ENCODE measurements at places on chromosomes 5 and 9. TPM values are rescaled to one million over a fixed set of nuclear protein-coding genes. Genes with fewer than 3 reads are reported as not detected.

DNA sequence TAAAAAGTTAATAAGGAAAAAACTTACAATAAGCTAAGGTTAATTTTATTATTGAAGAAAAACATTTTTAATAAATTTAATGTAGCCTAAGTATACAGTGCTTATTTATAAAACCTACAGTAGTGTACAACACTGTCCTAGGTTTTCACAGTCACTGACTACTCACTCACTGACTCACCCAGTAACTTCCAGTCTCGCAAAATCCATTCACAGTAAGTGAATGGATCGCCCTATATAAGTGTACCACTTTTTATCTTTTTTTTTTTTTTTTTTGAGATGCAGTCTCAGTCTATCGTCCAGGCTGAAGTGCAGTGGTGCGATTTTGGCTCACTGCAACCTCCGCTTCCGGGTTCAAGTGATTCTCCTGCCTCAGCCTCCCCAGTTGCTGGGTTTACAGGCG, 47.7 kb downstream of the FNIP1 start:
- no peaks in the 10 kb centered on the region for H3K36me3 ChIP-seq
- H3K27me3 ChIP-seq, result no peaks in the 10 kb centered on the region
- no peak overlapping the region for H3K27ac ChIP-seq

DNA sequence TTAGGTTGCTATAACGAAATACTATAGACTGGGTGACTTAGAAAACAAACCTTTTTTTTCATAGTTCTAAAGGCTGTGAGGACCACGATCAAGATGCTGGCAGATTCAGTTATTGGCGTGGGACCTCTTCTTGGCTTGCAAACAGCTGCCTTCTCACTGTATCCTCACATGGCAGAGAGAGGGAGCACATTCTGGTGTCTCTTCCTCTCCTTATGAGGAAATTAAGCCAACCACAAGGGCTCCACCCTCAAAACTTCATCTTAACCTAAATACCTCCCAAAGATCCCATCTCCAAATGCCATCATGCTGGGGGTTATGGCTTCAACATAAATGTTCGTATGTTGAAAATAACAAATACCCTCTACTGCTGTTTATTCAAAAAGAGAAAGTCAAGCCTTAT, 197.1 kb downstream of the CEMIP2 start:
- H3K4me3 ChIP-seq, result no peak overlapping the region
- no peaks in the 10 kb centered on the region for H3K4me1 ChIP-seq
- no peaks in the 10 kb centered on the region for H3K27me3 ChIP-seq
- no peak for DNase-seq

DNA sequence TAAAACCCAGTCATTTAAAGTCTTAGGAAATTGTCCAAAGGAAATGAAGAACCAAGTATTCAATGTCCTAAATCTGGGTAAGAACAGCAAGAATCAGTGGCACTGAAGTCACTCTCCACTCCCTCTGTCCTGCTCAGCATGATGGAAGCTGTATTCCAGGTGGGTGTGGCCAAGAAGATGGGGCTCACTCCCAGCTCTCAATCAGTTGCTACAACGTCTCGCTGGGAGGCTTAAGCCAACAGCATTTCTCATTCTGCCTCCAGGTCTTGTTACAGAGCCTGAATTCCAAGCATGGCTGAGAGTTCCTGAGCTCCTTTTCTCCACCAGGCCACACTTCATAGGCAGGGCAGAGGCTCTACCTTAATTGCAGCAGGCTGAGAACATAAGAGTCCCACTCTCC, 41.2 kb upstream of the TRIO start:
- H3K4me1 ChIP-seq, result peaks cover 42% of the 10 kb centered on the region
- no peak for DNase-seq
- H3K27me3 ChIP-seq, result no peaks in the 10 kb centered on the region

DNA sequence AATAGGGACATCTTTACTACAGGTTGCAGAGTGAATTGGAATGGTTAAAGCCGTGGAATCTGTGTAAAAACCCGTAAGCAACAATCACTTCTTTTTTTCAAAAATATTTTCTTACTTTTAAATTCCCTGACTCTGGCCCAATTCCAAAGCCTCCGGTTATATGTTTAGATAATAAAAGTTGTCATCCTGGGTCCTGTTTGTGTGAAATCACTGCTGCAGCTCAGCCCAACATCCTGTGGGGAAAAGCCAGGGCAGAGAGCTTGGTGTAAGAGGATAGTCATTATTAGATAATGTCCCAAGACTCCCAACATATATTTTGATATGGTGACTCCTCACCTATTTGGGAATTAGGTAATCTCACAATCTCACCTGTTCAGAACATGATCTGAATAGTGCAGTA, 586.0 kb upstream of the BRINP1 start:
- H3K27me3 ChIP-seq, result no peaks in the 10 kb centered on the region
- H3K36me3 ChIP-seq, result no peaks in the 10 kb centered on the region
- H3K4me1 ChIP-seq, result no peaks in the 10 kb centered on the region
- no peak for DNase-seq

DNA sequence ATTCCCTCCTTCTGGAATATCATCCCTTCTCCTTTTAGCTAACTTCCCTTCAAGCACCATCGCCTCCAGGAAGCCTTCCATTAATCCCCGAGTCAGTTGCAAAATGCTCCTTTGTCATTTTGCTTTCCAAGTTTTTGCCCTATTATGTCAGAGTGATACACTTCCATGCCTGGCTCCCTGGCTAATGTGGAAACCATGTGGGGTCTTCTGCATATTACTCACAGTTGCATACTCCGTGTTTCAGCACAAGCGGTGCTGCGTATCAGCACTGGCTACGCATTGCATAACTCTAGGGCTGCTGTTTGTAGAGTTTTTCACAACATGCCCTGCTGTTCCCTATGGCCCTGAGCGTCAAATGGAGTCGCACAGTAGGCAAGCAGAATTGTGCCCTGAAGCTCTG, 1.9 kb downstream of the TEX53 start:
- no peaks in the 10 kb centered on the region for H3K36me3 ChIP-seq
- H3K27ac ChIP-seq, result no peak overlapping the region
- no peaks in the 10 kb centered on the region for H3K4me1 ChIP-seq
- DNase-seq, result no peak
- H3K27me3 ChIP-seq, result no peaks in the 10 kb centered on the region
- no peak overlapping the region for H3K4me3 ChIP-seq

GRCh38 chr5:115068239-115069086, 101.2 kb downstream of the TRIM36 start:
- peaks cover 9% of the 10 kb centered on the region for H3K27me3 ChIP-seq
- no peak overlapping the region for H3K4me3 ChIP-seq
- H3K36me3 ChIP-seq, result no peaks in the 10 kb centered on the region
- no peak overlapping the region for H3K27ac ChIP-seq
- peak; percentile 56 for DNase-seq

- no peaks in the 10 kb centered on the region for H3K36me3 ChIP-seq
- H3K4me1 ChIP-seq, result peaks cover 10% of the 10 kb centered on the region
- no peak for DNase-seq
- no peak overlapping the region for H3K4me3 ChIP-seq
These were observed 49.3 kb downstream of the PDCD1LG2 start for GRCh38 chr9:5559659-5560058.

The SHOC1 gene
- not detected for total RNA-seq

The SREK1IP1 gene
- total RNA-seq, result 3.0 TPM

The SLC34A3 gene
- total RNA-seq, result 1.0 TPM

The LCN1 gene
- total RNA-seq, result not detected

The MEGF10 gene
- not detected for total RNA-seq

The EPB41L4A gene
- total RNA-seq, result not detected

The WHRN gene
- total RNA-seq, result 15.3 TPM

The CATSPER3 gene
- 0.40 TPM for total RNA-seq
